LoVo (cell line): ENCODE measurements at places on chromosomes 4 and X.

DNA sequence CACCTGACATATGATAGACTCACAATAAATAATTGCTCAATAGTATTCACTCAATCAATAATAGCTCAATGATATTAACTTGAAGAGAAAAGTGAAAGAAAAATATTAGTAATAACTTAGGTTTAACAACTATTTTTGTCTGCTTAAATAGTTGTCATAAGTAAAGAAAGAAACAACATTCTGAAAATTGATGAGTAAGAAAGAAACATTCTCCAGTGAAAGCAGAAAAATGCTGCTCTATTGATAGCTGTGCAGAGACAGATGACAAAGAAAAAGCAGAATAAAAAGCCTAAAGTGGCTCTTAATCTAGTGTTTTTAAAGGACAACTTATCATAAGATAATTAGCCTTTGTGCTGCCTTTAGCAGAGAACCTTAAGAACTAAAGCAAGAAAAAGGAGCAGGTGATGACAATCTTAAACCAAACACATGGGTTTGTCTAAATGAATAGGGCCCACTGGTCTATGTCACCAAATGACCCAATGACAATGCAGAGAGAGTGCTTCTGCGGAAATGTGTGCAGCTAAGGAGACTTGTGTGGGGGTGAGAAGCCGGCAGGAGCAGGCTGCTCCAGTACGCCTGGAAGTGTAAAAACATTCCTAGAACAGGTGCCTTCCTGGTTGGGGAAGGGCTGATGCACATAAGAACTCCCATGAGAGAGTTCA is 13.2 kb downstream of the HS3ST1 start:
- no peak for DNase-seq

DNA sequence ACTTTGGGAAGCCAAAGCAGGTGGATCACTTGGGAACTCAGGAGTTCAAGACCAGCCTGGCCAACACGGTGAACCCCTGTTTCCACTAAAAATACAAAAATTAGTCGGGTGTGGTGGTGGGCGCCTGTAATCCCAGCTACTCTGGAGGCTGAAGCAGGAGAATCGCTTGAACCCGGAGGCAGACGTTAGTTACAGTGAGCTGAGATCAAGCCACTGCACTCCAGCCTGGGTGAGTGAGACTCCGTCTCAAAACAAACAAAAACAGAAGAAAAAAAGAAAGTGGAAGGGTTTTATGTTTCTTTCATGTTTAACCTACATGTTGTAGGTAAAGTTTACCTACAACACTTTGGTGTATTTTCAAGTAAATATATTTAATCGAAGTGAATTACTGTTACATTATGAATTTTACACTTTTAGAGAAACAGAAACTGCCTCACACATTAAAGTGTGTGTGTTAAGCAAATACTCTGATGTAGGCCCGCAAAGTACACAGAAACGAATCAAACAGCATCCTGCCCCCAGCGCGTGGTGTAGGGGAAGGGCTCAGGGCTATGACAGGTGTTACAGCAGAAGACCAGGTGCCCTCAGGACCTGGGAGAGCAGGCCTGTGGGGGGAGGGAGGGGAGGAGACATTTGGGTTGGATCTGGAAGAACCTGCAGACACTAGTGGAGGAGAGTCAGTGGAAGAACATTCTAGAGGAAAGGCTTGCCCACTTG is 39.0 kb downstream of the PTTG2 start:
- DNase-seq: no peak

- DNase-seq: no peak
Observed at GRCh38 chrX:25755194-25755593, 382.9 kb upstream of the MAGEB18 start.

DNA sequence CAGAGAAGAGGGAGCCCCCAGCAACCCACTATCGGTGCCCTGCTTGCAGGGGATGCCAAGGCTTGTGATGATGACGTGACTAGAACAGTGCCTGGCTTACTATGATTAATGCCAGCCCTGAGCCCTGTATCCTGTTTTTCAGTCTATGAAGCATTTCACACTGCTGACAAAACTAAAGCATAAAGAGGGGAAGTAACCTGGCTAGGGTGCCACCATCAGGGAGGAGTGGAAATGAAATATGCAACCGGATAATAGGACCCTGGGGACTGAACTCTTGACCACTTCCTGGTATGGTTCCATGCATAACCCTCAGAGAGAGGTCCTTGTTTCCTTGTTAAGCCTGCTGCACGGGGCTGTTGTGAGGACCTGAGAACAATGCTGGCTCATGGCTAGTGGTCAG is 50.3 kb downstream of the MED28 start:
- no peak for DNase-seq

GRCh38 chr4:163042306-163042705 is 124.4 kb downstream of the NAF1 start:
- DNase-seq: no peak

GRCh38 chr4:82989575-82990429 is 20.8 kb downstream of the LIN54 start:
- DNase-seq: no peak

DNA sequence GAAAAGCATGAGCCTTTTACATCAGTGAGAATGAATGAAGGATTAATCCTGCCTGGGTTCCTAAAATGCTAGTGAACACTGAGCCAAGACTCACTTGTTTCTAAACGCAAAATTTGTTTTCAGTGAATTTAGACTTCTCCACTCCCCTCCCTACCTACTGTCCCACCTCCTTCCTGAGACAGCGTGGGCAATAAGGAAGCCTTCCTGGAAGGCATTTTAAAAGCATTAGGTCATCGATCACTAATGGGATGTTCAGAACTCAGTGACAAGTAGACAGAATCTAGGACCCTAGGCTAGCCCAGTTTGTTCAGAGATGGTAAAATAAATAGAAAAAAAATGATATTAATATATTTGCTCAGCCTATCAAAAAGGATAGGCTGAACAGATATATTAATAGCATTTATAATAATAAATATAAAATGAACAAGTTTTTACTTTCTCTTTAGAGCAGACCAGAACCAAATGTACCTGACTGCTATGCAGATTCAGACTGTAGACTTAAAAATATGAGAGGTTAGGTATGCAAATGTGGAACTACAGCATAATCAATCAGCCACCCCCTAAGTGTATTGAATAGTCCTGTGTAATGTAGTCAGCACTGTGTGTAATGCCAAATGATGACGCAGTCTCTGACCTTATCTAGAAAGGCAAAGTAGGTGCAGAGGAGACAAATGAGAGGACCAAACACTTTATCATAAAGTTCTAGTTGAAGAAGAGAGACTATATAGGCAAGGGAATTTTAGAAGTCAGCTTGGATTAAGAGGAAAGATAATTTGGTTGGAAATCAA is 331.1 kb downstream of the GPAT3 start:
- no peak for DNase-seq

- no peak for DNase-seq
Observed at GRCh38 chr4:99652596-99653436, 4.8 kb downstream of the C4orf54 start.

- DNase-seq: no peak
Observed at GRCh38 chr4:113684534-113685091, 76.9 kb downstream of the CAMK2D start.

DNA sequence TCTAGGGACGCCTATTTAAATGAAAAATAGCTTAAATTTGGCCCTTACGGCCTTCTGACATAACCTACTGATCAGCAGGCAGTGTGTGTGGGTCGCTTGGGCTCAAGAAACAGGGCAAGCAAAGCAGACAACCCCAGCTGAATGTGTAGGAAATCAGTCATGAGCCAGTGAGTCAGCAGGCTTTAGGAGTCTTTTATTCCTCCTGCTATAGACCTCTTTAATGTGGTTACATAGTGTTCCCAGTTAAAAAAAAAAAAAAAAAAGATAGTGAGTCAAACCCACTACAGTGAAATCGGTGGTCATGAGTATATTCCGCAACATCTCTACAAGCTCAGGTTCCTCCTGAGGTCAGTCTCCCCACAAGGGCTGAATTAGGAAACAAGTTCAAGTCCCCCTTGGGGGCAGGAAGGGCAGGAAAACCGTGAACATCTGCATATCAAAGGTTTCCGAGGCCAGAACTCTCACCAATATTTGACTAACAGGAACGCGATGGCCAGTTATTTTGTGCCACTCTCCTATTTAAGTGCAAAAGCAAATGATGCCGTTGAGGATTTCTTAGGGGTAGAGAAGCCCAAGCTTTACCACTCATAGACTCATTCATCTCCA is 32.7 kb downstream of the ACSL1 start:
- DNase-seq: peak; percentile 29

DNA sequence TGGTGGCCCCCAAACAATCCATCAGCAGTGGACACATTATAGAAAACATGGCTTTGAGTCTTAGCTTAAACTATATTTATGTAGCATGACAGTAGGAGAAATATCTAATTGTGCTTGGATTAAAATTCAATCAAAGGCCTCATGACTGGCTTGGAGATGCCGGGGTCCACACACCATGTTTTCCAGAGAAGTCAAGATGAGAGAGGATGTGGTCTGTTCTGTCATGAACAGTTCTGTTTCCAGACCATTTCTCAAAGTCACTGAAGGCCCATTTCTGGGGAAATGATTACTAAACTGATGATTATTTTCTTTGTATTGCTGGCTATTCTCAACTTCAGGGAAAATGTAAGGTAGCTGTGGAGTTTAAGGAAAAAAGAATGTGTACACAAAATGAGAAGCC is 76.3 kb downstream of the C4orf51 start:
- no peak for DNase-seq

DNA sequence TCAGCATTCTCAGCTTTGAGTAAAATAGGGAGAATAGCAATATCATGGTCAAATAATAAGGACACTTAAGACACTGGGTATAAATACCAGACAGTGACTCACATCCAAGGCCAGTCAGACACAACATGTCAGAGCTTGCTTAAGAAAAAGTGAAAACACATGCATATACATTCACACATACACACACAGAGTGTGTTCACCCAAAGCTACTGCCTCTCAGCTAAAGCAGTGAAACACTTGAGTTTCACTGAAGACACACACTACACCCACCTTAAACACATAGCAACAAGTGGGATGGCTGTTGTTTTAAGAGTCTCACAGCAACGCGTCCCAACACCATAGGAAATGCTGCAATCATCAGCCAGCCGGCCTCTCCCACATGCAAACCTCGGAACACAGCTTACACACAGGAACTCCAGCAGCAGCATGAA is 14.4 kb downstream of the SHROOM4 start:
- no peak for DNase-seq

- no peak for DNase-seq
Observed at GRCh38 chr4:134754301-134755019, 552.9 kb upstream of the PABPC4L start.

DNA sequence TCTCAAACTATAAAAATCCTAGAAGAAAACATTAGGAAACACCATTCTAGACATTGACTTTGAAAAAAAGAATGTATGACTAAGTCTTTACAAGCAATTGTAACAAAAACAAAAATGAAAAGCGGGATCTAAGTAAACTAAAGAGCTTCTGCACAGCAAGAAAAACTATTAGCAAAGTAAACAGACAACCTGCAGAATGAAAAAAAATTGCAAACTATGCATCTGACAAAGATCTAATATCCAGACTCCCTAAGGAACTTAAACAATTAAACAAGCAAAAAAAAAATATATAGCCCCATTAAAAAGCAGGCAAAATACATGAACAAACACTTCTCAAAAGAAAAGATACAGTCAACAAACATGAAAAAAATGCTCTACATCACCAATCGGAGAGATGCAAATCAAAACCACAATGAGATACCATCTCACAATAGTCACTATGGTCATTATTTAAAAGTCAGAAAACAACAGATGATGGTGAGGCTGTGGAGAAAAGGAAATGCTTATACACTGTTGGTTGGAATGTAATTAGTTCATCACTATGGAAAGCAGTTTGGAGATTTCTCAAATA is 168.1 kb downstream of the EPHA5 start:
- no peak for DNase-seq

DNA sequence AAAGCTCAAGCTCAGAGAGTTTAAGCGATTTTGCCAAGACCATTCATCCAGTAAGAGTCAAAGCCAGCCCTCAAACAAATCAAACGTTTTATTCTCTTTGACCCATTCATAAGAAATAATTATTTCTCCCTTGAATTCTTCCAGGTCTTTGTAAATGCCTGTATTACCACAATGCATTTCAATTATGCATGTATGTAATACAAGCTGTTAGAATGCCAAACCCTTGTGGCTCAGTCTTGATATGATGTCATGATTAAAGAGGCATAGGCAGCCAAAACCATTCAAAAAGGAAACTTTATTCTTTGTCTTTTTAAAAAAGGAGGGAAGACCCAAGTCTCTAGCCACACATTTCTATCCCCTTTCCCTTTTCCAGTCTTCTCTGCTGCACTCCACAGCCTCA is 56.5 kb upstream of the PGM2 start:
- no peak for DNase-seq

- no peak for DNase-seq
Observed at GRCh38 chr4:186953599-186954260, 230.1 kb upstream of the FAT1 start.

DNA sequence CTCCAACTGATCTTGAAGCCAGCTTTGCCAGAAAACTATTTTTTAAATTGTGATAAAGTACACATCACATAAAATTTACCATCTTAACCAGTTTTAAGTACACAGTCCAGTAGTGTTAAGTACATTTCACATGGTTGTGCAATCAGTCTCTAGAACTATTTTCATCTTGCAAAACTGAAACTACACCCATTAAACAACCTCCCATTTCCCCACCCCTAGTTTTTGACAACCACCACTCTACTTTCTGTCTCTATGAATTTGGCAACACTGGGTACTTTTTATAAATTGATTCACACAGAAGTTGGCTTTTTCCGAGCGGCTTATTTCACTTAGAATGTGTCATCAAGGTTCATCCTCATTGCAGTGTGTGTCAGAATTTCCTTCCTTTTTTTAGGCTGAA is 31.0 kb downstream of the TRPC5 start:
- no peak for DNase-seq

- no peak for DNase-seq
Observed at GRCh38 chrX:8987672-8988250, 46.2 kb downstream of the FAM9B start.

- peak; percentile 51 for DNase-seq
Observed at GRCh38 chr4:40908297-40908696, 158.5 kb downstream of the NSUN7 start.

DNA sequence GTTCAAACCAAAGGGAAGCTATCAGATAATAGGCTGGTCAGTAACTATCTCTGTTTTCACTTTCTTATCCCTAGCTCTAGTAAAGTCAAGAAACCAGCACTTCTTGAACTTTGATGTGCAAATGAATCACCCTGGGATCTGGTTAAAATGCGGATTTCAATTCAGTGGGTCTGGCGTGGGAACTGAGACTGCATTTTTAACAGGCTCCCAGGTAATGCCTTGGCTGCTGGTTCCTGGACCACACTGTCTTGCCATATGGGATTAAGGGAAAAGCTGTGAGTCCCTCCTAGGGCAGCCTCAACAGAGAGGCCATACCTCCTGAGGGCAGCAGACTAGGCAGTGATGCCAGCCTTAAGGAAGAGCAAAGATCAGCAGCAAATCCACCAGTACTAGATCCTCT is 1.7 kb downstream of the RNF175 start:
- DNase-seq: no peak
